ENCODE measurements at places on chromosomes 6 and 20.

DNA sequence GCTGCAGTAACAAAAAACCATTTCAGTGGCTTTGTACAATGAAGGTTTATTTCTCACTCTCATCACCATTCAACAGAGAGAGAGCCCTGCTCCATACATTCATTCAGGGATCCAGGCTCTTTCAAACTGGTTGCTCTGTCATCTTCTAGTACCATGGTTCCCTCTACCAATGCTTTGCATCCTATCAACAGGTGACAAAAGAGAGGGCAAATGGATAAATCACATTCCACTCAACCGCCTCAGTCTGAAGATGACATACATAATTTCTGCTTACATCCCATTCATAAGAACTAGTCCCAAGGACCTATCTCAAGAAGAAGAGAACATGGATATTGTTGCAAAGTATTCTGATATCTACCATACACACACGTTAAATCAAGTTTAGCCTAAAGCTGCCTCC is 51.6 kb downstream of the IYD start:
- DNase-seq: no peak

- no peak for DNase-seq
These were observed 27.8 kb downstream of the ANKRD6 start for GRCh38 chr6:89460713-89461112.

- no peak for DNase-seq
These were observed 24.3 kb downstream of the VTA1 start for GRCh38 chr6:142171351-142171750.

DNA sequence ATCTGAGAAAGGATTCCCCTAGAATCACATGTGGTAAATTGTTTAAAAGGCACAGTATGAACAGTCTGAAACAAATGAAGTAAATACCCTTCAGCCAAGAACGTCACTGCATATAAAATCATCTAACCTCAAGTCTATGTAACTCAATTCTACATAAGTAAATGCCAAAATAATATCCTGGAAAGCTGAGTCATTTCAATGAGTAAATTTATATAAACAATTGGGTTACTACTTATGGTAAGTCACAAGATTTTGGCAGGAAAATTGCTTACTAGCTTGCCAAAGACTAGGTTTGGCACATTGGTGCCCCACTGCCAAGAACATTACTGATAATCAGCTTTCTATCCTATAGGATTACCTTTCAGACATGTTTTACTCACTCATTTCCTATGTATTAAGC is 8.4 kb downstream of the GMDS start:
- DNase-seq: no peak

DNA sequence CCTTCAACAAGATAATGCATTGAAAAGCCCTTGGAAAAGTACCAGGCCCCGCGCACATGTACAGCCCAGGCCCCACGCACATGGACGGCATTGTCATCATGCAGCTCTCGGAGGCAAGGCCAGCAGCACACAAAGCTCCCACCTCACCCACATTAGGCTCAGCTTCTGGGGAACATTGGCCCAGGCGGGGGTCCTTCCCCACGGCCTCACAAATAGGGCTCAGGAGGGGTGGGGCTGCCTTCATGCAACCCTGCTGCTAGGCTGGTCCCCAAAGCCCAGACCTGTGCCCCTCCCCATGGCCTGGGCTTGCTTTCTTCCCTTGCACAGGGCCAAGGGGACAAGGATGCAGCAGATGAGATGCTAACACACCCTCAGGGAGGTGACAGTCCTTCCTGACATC is 26.7 kb downstream of the NPEPL1 start:
- no peak for DNase-seq

- no peak for DNase-seq
These were observed 172.3 kb downstream of the GJA1 start for GRCh38 chr6:121607721-121608120.

DNA sequence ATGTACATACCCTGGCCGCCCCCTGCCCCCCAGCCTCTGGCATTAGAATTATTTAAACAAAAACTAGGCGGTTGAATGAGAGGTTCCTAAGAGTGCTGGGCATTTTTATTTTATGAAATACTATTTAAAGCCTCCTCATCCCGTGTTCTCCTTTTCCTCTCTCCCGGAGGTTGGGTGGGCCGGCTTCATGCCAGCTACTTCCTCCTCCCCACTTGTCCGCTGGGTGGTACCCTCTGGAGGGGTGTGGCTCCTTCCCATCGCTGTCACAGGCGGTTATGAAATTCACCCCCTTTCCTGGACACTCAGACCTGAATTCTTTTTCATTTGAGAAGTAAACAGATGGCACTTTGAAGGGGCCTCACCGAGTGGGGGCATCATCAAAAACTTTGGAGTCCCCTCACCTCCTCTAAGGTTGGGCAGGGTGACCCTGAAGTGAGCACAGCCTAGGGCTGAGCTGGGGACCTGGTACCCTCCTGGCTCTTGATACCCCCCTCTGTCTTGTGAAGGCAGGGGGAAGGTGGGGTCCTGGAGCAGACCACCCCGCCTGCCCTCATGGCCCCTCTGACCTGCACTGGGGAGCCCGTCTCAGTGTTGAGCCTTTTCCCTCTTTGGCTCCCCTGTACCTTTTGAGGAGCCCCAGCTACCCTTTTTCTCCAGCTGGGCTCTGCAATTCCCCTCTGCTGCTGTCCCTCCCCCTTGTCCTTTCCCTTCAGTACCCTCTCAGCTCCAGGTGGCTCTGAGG is 7.6 kb downstream of the CDKN1A start:
- no peak for DNase-seq

GRCh38 chr6:139418481-139419132 is 44.2 kb upstream of the CITED2 start:
- DNase-seq: no peak

- DNase-seq: no peak
These were observed 32.2 kb upstream of the ARFGEF2 start for GRCh38 chr20:48889140-48889790.

GRCh38 chr6:36721369-36722140 is 23.9 kb downstream of the RAB44 start:
- no peak for DNase-seq

- DNase-seq: no peak
These were observed 29.9 kb upstream of the SYNCRIP start for GRCh38 chr6:85672623-85673022.

GRCh38 chr6:162852840-162853577 is 125.2 kb downstream of the PACRG start:
- DNase-seq: no peak

DNA sequence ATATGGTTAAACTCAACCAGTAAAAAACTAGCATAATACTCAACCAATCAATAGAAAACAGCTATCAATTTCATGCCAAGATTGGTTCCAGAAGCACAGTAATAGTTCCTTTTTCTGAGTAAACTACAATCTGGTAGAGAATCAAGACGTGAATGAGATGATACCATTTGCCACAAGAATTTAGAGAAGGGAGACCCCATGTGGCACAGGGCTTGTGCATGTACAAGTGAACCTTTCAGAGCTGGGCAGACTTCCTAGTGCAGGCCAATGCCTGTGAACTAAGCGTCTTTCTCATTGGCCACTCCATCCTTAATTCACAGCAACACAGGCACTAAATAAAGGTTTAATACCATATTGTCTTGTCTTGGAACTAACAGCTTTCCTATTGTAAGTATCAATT is 213.5 kb downstream of the RFPL4B start:
- DNase-seq: no peak

DNA sequence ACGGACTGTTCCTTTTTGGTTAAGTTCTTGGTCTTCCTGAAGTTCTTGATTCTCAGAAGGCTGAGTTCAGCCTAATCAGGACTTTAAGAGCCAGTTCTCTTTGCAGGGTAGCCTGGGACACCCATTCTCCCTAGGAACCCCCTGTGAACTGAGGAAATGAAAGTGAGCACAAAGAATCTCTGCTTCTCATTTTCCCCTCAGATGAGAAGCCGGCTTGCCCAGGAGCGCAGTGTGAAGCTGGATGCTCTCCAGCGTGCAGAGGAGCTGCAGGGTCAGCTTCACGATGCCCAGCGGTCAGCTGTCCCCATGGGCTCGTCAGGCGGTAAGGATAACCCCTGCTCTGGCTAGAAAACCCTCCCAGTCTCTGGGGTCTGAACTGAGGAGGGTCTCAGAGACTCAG is 34.0 kb downstream of the CD164 start:
- DNase-seq: no peak

Measured in GM19239 (cell line).